CD4-positive, alpha-beta T cell treated with Interleukin-4 for 4 hours (primary cell): ENCODE measurements at places on chromosomes 4 and X.

DNA sequence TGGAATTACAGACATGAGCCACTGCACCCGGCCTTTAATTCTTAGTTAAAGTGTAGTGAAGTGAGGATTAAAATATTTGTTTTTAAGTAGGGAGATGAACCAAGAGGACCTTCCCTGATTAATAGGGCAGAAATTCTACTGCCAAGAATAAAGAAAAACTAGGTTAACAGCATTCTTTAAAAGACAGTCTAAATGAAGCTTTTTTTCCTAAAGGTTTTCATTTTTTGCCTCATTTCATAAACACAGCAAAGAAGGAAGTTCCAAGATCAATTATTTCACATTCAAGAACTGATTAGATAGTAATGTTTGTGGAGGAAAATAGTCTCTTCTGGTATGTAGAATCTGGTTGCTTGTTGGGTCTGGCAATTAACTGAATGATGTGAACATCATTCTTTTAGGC is 112.1 kb upstream of the ARSJ start:
- DNase-seq, result no peak

DNA sequence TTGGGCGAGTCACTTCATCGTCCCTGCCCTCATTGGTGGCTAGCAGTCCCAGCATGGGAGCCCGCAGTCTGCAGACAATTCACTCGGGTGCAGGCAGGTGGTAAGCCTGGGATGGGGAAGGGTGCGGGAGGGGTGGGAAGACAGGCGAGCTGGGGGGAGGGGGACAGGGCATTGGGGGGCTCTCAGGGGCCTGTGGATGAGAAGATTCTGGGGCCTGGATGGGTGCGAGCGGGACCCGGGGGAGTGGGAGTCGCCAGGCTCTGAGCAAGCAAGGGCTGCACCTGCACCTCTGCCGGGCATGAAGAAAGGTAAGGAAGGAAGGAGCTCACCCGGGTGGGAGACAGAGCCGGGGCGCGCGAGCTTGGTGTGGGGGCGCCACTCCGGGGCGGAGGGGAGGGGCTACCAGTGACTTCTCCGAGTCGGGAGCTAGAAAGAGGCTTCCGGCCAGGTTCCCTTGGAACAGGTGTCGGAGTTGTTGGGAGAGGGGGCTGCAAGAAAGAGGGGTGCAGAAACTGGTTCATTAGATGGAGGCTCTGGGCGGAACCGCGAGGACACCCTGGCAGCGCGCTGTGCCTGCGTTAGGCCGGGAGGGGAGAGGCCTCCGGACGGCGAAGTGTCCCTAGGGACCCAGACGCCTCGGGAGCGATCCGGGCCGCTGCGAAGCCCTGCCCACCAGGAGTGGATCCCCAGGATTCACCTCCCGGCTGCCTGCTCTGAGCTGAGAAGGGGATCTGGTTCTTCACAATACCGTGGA is 103.4 kb upstream of the PDLIM3 start:
- no peak for DNase-seq

DNA sequence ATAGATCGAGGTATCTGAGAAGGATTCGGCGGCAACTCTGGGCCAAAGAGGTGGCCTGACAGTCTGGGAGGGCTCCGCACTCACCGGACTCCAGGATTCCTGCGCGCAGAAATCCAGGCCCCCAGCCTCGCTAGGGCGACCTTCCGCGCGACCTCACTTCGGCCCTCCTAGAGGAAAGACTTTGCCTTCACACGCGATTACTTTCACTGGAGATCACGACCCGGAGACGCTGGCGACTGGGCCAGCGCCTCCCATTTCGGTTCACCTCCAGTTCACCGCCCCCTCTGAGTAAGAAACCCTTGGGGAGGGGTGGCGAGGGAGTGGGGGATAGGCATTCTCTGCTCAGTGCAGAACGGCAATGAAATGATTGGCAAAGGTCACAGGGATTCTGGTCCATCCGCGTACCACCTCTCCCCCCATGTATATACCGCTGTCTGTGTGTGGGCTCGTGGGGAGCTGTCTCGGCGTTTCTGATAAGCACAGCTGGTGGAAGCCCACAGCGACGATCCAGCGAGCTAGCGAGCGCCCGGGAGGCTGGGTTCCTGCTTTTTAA is 2.5 kb downstream of the POU3F4 start:
- DNase-seq, result no peak

DNA sequence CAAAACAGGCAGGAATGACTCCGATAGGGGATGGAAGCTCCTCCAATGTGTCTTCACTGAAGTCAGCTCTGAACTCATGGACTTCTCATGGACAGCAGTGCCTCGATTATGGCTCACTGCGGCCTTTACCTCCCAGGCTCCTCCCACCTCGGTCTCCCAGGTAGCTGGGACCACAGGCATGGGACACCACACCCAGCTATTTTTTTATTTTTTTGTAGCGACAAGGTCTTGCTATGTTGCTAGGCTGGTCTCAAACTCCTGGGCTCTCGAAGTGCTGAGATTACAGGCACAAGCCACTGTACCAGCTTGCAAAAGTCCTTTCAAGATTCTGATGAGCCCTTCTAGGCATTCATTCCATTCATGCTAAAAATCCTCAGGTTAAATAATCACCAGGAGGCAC is 181.5 kb downstream of the NSUN7 start:
- no peak for DNase-seq

DNA sequence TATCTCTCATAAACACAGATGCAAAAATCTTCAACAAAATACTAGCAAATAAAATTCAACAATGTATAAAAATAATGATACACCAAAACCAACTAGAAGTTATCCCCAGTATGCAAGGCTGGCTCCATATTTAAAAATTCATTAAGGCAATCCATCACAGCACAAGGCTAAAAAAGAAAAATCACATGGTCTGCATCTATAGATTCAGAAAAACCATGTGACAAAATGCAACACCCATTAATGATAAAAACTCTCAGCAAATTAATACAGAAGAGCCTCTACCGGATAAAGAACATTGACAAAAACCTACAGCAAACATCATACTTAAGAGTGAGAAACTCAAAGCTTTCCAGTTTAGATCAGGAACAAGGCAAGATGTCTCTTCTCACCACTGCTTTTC is 182.6 kb downstream of the COL25A1 start:
- no peak for DNase-seq

- no peak for DNase-seq
Observed at GRCh38 chr4:56768763-56769162, 52.7 kb downstream of the SPINK2 start.

DNA sequence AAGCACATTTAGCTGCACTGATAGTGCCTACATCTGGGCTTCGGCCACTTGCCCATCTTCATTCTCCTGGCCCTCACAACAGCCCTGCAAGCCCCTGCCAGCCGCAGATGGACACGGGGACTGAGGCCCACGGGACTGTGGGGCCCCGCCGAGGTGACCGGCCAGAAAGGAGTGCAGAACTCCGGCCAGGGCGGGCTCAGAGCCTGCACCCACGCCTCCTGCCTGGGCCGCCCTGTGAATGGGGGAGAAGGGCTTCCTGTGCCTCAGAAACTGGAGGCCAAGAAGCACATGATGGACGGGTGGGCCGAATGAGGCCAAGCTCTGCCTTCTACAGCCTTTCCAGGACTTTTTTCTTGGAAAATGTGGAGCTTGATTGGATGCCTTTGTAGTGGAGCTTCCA is 35.7 kb upstream of the HGFAC start:
- DNase-seq, result no peak
